ENCODE measurements at places on chromosomes 1 and 21.

DNA sequence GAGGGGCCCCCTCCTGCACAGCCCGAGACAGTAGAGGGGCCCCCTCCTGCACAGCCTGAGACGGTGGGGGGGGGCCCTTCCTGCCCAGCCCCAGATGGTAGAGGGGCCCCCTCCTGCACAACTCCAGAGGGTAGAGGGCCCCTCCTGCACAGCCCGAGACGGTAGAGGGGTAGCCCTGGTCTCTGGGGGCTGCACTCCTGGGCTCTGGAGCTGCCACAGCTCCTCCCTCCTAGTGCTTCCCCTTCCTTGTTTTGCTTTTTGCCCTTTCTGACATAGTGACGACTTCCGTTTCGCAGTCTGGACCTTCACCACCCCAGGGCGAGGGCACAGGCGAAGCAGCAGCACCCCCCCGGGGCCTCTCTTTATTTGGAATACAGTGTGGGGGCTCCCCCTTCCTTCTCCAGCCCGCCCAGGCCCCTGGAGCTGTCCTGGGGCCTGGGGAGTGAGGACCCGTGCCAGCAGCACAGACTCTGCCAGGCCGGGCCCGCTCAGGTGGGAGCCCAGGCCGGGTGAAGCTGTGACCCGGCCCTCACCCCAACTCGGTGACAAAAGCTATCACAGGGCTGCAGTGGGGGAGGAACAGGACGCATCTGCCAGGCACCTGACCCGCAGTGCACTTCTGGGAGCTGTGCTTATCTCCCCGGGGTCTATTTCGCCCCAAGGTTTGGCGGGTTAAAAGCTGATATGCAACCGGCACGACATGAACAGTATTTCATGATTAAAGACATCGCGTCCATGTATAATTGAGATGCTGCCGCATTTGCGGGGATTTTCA is 1.1 kb upstream of the PRXL2B start:
- DNase-seq: peak; percentile 56

GRCh38 chr1:240005997-240006650 is 85.6 kb upstream of the FMN2 start:
- no peak for DNase-seq

DNA sequence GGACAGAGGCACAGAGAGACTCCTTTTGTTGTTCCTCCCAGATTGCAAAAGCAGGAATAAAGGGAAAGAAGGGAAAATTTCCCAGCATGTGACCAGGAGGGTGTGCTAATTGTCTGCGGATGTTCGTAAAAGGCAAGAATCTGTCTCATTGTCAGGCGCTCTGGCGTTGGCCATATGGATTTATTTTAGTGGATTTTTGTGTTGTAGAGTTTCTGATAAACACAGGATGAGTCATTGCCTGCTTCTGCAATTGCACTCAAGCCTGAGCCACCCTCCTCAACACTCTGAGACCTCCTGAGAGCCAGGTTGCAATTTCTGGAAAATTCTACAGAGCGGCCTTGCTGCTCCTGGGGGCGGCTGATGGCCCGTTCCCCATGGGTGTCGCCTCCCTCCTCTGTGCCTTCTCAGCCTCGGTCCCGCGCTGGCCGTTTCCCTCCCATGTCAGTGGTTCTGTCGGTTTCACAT is 227.7 kb downstream of the KAZN start:
- no peak for DNase-seq

DNA sequence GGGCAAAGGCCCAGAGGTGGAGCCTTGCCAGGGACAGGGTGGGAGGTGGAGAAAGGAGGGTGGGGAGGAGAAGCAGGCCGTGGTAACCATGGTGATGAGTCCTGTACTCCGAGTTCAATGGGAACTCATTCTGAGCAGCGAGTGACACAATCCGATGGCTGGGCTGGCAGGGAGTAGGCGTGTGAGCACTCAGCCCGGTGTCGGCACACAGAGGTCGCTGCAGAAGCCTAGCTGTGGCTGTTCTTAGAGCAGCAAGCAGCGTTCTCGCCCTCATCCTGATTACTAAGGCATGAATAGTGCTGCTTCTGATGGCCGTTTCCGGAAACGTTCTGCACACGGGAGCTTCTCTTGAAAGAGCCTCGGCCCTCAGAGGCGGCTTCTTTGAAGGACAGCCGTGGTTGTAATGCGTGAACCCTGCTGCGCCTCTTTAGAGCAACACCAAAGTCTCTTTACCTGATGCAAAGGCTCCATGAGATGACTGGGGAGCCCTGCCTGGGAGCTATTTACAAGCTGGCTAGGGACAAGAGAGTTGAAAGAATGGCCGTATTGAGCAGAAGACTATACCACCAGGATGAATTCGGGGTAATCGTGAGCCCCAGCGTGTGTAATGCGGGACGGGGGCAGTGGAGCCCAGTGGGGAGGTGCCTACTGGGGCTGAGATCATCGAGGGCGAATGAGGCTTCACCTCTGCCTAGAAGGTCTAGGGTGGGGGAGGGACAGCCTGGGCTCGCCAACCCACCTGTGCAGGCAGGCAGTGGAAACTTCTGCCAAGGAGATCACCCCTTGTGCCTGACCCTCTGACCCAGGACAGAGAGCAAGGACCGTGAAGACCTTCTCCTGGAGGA is 72.8 kb upstream of the PAX7 start:
- DNase-seq: peak; percentile 69

DNA sequence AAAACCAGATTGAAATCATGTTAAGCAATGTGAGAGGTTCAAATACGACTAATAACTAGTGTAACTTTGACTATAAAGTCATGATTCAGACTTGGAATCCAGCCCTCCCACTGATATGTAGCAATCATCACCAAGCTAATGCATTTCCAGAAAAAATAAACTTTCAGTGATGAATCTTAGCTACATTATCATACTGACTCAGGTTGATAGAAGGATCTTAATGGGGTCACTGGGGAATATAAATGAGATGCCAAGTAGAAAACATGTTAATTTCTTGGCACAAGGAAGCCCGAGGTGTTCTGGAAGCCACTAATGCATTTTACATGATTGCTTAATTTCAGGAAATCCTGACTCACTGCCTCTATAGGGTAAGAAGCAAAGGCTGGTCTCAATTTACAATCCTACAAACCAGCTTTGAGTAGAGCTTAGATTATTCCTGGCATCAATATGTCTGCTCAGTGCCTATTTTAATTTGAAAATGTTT is 67.7 kb downstream of the SELENOF start:
- no peak for DNase-seq

- no peak for DNase-seq
These were observed at the start of gene ITLN1 for GRCh38 chr1:160885042-160885441. ITLN1 (minus strand) TSS chr1:160885180; CDS start chr1:160884877, 303 bp downstream.

DNA sequence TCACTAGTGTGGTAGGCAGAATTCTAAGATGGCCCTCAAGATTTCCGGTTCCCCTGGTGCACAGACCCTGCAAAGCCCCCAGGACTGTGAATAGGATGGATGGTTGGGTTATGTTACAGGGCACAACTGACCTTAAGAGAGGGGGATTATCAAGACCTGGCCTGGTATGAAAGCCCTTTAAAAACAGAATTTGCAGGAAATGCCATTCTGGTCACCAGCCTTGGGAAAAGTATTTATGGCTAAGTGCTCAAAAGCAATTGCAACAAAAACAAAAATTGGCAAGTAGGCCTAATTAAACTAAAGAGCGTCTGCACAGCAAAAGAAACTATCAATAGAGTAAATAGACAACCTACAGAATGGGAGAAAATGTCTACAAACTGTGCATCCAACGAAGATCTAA is 144.7 kb upstream of the EDN2 start:
- DNase-seq: no peak

GRCh38 chr1:165424454-165425216 is 20.3 kb downstream of the RXRG start:
- DNase-seq: no peak
